DMS153 (cell line): ENCODE measurements at places on chromosomes 7 and 10.

DNA sequence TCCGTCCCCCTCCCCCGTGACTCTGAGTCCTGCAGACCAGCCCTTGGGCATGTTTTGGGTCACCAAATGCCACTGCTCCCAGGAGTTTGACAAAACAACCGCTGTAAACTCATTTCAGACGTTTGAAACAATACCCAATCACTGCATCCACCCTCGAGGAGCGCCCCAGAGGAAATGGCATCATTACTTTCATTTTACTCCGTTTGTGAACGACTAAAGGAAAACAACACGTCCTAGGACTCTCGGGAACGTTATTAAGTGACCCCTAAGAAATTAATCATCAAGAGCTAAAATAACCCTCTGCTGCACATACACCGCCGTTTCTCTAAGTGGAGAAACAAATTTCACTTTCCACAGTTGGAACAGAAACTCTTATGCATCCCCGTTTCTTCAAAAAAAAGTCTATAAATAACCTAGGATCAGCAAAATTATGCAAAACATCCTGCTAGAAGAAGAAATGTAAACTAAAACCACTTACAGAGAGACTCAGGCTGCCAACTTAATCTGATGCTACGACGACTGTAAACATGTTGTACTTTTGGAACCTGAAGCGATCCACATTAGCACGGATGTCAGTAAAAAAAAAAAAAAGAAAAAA is 109.9 kb upstream of the EFCAB10 start:
- no peak for DNase-seq

GRCh38 chr7:42217053-42217452 is 20.0 kb downstream of the GLI3 start:
- no peak for DNase-seq

- no peak for DNase-seq
These were observed 604 bp downstream of the MXI1 start for GRCh38 chr10:110207805-110208613.

GRCh38 chr7:100693312-100694097 is 545 bp downstream of the GIGYF1 start:
- DNase-seq = no peak

DNA sequence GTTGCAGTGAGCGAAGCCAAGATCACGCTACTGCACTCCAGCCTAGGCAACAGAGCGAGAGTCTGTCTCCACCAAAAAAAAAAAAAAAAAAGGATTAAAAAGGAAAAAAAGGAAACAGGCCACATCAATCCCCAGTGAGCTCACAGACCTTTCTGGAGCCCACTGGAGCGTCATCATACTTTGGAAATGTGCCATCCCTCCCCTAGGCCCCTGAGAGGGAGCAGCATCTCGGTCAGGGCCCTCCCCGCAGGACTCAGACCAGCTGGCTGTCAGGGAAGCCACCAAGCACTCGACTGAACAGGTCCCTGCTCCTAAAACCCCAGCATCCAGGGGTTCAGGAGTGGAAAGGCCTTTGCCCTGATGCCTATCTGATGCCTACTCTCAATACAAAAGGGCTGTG is 97.9 kb upstream of the SH2B2 start:
- DNase-seq = no peak

GRCh38 chr10:17453373-17454091 is 863 bp downstream of the ST8SIA6 start:
- DNase-seq = peak; percentile 10

GRCh38 chr7:45978731-45979211 is 57.7 kb upstream of the IGFBP3 start:
- DNase-seq = no peak

DNA sequence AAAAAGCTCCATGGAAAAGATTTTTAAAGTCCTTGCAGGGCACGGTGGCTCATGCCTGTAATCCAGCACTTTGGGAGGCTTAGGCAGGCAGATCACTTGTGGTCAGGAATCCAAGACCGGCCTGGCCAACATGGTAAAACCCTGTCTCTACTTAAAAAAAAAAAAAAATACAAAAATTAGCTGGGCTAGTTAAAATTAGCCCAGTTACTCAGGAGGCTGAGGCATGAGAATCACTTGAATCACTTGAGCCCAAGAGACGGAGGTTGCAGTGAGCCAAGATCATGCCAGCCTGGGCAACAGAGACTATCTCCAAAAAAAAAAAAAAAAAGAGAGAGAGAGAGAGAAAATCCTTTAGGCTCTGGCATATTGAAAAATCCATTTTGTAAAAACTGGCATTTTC is 61.9 kb downstream of the CCDC6 start:
- DNase-seq = no peak

GRCh38 chr7:48255046-48255445 is 83.8 kb downstream of the ABCA13 start:
- DNase-seq = no peak

DNA sequence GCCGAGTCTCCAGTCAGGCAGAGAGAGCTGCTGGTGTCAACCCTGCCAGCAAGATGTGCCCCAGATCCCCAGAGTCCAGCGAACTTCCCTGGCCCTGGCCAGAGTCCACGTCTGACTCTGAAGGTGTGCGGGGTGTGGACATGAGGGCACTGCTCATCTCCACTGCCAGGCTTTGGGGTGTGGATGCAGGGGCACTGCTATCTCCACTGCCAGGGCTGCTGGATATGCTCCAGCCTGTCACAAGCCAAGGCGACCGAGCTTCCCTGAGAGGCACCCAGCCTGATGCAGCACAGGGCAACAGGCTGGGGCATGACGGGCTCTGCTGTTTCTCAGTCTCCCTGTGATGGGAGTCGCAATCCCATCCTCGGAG is 596.8 kb downstream of the PTPRN2 start:
- no peak for DNase-seq

GRCh38 chr10:6339891-6340290 is 137.2 kb downstream of the PFKFB3 start:
- DNase-seq = no peak

GRCh38 chr7:19177269-19177668 is 32.0 kb upstream of the FERD3L start:
- DNase-seq = no peak

GRCh38 chr7:130874071-130874915 is 140.3 kb upstream of the KLF14 start:
- no peak for DNase-seq

- DNase-seq = no peak
These were observed 140.5 kb downstream of the FGFR2 start for GRCh38 chr10:121457729-121458128.
